ENCODE measurements at places on chromosomes 12 and 14.

- no peak for DNase-seq
Measured at GRCh38 chr12:6768437-6768914, 2.3 kb downstream of the PTMS start.

DNA sequence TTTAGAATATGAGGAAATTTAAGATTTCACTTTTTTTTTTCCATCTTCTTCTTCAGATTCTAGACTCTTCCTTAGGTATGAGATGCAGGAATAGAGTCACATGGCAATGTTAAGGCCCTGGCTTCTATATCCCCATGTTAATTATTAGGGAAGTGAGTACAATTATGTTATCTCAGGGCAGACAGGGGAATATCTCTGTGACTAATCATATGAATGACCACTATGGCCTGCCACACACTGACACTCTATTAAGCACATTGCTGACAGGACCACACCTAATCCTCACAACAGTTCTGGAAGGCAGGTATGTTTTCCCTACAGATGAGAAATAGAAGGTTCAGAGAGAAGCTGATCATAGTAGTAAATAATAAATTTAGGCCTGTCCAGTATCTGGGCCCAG lies 69.4 kb upstream of the PTPRQ start:
- DNase-seq: no peak

GRCh38 chr14:57485635-57486034 lies 8.0 kb downstream of the CCDC198 start:
- DNase-seq: no peak

DNA sequence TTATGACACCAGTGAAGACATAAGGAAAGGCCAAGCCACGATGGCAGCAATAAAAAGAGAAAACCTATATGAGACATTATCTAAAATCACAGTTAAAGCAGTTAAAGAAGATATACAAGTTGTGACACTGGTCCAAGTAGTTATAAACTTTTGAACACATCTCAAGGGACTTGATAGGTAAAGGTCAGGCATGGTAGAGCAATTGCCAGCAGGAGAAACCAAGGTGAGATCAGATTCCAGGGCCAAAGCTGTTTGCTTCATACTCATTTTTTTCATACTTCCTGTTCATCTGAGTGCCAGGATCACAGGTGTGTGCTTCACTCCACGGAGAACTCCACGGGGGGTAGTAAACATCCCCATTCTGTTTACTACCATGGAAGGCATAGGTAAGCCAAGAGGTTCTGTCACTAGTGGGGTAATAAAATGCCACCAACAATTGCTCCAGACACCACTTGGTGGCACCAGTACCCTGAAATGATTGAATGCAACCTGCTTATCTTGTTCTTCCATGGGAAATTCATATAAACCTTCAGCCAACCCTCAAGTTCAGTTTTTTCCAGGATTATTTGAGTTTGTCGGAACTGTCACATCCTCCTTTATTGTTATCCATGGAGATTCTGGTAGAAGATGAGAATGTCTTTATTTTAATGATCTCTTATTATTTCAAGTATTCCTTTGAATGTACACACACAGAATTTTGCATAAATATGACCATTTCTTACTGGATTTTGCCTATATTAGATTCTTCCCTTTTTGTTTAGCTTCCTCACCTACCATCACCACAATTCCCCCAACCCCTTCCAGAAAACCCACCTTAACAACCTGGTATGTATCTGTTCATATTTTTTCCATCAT lies 59.2 kb upstream of the TSPAN8 start:
- DNase-seq: no peak

DNA sequence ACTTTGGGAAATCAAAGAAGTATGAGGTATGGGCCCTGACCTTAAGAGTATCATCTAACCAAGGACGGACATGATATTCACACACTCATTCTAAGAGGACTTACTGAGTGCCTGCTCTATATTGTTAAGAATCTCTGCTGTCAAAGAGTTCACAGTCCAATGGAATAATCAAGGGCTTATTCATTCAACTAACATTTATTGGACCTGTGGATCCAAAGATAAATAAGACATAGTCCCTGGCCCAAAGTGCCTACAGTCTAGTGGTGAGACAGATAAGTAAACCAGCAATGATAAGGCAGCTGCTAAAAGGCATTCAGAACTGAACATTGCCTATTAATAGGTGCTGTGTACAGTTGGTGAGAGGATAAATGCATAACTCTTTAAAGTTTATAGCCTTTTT lies 11.0 kb downstream of the WDR20 start:
- no peak for DNase-seq

DNA sequence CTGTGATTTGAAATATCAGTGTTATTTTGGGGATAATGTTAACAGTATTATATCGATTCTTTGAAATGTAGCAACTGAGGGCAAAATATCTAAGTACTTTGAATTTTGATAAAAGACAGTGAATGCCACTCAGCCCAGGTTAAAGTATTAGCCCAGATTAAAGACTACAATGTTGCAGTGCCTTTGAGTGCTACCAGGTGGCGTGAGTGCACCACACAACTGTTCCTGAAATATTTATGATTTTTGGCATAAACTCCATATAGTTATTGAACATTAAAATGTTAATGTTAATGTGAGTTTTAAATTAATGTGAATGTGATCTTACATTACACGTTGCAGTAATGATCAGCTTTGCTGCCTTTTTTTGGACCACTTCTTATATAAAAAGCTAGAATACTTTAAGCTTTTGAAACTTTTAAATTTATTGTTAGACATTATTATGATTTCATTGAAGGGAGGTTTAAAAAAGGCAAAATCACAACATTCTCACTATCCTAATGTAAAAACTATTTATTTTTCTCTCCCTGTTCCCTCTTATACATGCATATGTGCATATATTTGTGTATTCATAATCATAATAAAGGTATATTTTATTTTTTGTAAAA lies 22.5 kb downstream of the MRPS35 start:
- DNase-seq: no peak

DNA sequence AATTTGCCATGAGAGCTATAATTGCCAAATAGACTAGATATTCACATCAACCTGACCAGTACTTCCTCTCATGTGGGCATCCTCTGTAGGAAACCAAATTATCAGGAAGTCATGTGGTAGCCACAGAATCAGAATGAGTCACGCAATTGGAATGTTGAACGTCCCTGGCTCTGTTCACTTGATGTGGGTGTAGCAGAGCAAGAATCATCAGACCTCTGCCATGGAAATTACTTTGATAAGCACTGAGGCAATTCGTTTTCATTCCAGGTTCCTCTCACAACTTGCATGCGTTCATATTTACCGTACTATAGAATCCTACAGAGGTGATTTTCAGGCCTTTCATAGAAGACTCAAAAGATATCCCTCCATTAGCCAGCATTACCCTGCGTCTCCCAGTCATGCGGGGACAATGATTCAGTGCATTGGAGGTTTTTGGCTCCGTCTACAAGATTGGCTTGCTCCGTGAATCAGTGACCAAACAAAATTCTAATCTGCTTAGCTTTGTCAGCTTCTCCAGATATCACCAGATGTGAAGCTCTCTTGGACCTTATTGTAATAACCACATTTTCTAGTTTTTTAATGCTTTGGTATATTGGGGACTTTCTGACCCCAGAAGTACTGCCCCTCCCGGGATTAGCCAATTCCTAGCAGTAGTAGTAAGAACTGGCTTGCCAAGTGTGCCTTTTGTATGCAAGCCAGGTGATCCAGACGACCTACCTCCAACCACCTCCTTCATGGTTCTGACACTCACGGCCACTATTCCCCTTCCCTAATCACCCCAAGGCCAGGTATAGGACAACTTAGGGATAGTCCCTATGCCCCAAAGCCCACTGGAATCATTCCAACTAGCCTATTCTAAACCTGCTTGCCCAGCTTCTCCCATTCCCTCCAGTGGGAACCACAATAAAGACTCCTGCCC lies 133.4 kb downstream of the KICS2 start:
- no peak for DNase-seq

- no peak for DNase-seq
Measured at GRCh38 chr12:47819138-47819895, 386 bp downstream of the HDAC7 start.

DNA sequence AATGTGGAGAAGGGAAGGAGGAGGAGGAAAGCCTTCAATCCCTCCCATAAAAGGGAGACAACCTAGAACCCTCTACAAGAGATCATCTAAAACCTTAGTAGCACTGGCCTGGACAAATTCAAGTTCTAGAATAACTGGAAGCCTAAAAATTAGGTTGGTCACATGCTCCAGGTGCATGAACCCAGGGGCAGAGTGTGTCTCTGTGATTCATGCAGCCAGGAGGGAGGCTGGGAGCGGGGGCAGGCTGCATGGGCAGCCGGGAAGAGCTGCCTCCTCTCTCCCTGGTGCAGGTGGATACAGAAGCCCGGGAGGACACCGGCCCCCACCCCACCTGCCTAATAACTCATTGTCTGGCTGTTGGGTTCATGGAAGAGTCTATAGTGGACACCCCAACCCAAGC lies 38.6 kb downstream of the CCDC85C start:
- DNase-seq: no peak

GRCh38 chr12:84222841-84223240 lies 689.8 kb downstream of the SLC6A15 start:
- DNase-seq: no peak

DNA sequence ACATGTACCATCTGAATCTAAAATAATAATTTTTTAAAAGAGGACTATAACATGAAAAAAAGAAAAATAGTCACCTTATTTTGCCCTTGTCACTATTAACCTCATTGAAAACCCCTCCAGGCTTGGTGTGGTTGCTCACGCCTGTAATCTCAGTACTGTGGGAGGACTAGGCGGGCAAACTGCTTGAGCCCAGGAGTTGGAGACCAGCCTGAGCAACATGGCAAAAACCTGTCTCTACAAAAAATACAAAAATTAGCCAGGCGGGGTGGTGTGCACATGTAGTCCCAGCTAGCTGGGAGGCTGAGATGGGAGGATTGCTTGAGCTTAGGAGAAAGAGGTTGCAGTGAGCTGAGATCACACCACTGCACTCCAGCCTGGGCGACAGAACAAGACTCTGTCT lies 126.3 kb upstream of the KRAS start:
- DNase-seq: no peak

DNA sequence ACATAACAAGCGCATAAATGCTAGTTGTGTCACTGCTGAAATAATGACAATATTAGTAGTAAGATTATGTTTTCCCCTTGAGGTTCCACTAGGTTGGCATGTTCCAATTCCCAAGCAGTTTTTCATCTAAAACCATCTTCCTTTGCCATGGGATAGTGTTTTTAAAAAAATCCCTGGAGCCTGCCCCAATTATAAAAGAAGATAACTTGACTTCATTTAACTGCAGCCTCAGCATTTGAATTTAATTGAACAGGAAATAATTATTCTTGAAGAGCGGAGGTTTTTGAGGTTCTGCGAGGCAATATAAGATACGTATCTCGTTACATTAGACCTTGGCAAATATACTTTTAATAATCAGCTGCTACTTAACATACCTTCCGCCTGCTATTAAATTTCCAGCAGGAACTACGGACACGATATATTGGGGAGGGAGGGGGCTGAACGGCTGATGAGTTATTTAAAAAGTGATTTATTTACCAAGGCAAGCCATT lies 65.2 kb upstream of the HSPB8 start:
- no peak for DNase-seq

DNA sequence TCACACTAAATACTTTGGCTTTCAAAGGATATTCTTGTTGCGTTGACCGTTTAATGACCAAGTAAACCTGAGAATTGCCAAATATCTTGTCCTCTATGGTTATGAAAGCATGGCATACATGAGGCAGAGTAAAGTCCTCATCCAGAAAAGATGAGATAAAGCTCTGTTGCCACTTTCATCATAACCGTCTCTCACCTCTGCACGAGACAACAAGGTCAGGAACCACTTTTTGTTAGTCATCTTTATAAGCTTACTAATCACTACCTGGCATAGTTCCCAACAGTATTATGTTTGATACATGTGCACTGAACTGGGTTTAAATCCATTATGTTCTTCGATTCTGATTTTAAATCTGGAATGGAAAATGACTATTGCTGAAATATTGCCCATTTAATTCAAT lies 31.3 kb downstream of the PTPRB start:
- DNase-seq: no peak
